ENCODE measurements at places on chromosomes 16 and 17.
A peak's percentile ranks its signal among the peaks of the same experiment; 100 is the strongest.

GRCh38 chr17:73342050-73342522 lies 30.3 kb upstream of the CDC42EP4 start:
- no peak for DNase-seq

DNA sequence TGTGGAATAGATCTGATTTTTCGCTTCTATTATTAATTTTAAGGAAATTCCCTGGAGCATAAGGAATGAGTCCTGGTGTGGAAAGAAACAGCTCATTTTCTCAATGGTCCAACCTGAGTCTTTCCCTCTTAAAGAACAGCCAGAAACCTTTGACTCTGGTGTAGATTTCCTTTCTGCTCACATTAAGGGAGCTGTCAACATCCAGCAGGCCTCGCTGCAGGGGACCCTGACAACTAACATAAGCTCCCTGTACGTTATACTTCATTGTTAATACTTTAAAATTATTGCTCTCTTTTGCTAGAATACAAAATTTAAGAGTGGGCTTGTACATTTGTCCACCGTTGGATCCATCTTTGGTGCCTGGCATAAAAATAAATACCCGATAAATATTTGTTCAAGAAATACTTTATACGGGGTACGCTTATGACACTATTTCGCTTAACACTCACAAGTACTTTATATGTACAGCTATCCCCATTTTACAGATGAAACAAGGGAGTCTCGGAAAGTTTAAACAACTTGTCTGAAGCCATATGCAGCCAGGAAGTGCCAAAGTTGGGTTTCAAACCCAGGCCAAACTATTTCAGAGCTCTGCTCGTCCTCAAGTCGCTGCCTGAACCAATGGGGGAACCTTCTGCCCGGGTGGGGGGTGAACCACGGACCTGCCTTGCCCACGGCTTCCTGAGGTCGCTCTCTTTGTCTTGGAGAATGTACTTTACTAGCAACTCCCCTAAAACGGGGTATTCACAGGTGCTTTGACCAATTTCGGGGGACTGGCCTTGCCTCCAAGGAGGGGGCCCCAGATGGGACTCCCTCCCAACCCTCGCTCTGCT lies 611 bp downstream of the SMARCE1 start:
- peak; percentile 41 for DNase-seq

DNA sequence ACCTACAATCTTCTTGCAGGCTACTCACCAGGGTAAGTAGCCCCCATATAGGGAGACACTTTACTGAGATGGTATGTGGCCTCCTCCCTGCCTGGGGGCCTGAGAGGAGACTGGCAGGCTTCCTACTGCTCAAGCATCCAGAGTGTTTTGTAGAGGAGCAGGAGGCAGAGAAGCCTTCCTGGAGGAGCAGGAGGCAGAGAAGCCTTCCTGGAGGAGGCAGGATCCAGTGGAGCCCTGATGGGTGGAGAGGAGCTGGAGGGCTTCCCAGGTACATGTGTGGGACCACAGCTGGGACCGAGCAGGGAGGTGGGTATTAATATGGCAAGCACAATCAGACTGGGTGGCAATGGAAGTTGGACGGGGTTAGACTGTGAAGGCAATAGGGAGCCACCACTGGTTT lies 2.1 kb upstream of the ADGRG5 start:
- DNase-seq: no peak

DNA sequence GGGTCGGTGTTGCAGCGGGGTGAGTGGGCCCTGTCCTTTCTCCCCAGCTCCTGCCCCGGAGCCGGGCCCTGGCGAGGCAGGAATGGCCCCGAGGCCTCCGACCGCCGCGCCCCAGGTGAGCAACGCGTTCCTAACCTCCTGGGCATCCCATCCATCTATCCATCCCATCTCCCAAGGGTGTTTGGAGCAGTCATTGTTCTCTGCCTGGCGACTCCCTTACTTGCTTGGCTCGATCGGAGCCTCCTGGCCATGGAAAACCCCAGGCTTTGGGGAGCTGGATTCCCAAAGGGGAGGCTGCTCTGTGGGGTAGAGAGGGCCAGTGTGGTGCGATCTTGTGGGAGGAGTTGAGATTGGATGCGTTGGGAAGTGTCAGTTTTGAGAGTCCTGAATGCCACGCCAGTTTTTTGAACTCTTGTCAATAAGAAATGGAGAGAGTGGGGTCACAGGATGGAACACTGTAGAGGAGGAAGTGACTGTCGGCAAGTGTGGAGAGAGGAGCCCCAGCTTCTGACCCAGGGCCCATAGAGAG lies 684 bp downstream of the ZFP90 start:
- no peak for DNase-seq

- DNase-seq: no peak
These were observed 23.2 kb upstream of the SLC5A11 start for GRCh38 chr16:24822542-24822941.

DNA sequence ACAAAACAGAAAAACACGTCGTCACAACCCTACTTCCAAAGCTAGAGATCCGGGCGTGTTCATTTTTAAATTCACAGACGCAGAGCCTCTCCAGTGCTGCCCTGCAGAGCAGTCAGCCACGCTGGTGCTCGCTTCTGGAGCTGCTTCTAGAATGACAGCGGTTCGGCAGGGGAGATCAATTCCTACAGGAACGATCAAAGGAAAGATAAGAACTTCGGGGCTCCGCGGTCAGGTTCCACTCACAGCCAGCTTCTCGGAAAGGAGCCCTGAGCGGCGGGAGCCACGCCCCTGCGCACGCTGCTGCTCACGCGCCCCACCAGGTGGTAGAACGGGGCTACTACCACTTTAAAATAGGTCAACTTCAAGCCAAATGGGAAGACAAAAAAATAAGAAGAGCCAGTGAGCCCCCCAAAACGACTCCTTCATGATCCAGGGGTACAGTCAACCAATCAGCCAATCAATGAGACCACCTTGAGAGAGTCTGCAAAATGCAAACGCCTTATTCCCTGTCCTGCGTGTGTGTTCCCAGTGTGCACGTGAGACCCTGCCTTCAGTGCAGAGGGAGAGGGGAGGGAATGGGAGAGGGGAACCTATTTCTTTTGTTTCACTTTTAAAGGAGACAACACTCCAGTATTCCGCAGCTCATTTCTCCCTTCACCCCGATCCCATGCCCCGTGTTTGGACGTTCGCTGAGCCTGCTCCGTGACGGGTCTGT lies 209.7 kb downstream of the RBFOX3 start:
- DNase-seq: peak; percentile 71

DNA sequence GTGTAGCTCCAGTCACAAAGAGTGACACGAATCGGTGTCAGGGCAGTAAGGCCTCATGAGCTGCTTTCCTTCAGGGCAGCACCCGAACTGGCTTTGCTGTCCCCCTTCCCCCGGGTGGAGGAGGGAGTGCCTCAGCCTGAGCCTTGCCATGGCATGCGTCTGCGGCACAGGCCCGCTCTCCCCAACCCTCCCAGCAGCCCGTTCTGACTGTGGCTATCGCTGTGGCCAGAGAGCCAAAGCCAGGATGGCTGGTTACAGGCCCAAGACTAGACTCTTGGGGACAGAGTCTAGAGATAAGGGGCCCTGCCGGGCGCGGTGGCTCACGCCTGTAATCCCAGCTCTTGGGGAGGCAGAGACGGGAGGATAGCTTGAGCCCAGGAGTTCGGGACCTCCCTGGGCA lies 25.9 kb downstream of the CLUH start:
- no peak for DNase-seq

DNA sequence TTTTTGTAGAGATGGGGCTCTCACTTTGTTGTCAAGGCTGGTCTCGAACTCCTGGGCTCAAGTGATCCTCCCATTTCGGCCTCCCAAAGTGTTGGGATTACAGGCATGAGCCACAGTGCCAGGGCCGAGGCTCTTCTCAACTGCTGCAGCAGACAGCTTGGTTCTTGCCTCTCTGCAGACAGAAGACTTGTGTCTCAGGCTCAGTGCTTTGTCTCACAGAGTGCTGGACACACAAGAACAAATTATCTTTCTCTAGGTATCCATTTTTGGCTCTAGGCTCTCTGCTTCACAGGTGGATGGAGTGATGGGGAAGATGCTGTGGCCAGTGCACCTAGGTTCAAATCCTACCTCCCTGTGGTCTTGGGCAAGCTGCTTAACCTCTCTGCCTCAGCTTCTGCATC lies 80.8 kb upstream of the RNU2-1 start:
- DNase-seq: no peak

DNA sequence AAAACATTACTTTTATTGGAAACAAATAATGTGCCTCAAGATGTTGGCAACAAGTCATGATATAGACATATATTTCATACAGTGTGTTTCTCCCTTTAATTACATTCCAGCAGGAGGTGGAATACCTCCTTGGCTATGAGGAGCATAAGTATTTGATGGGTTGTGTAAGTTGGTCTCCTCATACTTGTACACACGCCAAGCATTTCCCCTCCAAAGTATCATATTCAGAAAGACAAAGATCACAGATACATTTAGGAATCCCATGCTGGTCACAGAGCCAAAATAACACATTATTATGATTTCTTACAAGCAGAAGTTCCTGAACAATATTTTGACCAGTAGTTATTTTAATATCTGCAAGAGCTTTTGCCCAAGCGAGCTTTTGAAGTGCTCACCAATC lies 57.8 kb downstream of the WSB1 start:
- DNase-seq: no peak

DNA sequence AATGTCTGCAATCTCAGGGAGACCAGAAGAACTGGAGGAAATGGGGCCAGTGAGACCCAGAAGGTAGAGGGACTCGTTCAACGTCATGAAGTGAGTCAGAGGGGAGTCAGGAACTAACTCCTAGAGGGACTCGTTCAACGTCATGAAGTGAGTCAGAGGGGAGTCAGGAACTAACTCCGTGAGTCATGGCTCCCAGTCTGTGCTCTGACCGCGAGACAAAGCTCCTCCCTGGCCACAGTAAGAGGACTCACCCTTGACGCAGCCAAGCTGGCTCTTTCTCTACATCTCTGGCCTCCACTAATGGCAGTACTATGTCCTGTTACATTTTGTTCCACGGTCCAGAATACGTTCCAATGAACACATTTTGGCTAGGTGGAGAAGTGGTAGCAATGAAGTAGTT lies 902.5 kb downstream of the KCNJ2 start:
- DNase-seq: no peak

- DNase-seq: no peak
These were observed 116.0 kb upstream of the SOX9 start for GRCh38 chr17:72004611-72005331.

DNA sequence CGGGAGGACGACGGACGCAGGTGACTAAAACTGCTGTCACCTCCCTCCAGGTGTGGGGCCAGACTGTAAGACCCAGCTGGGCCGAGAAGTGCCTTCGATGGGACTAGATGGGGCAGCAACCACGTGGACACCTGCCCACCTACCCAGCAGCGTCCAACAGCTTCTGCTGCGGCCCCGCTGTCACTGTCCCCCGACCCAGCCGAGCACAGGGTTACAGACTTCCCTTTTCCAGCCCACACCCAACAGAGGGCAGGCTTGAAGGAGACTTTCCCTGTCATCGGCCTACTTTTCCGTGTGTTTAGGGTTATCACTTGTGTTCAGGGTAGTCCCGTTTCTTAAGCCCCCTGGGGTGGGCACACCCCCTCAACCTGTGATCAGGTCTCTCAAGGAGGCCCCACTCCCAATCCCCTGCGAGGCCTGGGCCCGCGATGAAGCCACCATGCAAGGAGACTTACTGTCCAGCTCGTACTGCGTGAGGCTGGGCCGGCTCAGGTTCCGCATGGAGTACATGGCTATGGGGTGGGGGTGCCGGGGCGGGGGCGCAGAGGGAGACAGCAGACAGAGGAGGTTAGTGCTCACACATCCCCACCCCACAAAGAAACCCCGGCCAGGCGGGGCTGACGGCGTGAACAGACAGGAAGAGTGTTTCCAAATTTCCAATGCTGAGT lies 68.8 kb upstream of the CDC42EP4 start:
- no peak for DNase-seq

DNA sequence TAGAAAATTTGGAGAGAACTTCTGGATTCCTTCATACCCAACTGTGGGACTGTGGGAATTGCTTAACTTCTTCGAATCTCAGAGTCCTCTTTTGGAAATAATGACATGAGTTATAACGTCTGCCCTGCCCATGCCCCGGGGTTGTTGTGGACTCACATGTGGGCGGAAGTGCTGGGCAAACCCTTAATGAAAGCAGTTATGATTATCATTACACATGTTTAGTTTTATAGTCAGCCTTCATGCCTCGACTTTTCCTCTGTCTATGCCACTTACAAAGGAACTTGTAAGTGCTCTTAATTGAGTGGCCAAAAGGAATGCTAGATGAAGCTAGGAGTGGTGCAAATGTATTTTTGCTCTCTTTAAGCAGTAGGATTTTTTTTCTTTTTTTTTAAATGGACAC lies 3.9 kb downstream of the KRT27 start:
- DNase-seq: no peak

DNA sequence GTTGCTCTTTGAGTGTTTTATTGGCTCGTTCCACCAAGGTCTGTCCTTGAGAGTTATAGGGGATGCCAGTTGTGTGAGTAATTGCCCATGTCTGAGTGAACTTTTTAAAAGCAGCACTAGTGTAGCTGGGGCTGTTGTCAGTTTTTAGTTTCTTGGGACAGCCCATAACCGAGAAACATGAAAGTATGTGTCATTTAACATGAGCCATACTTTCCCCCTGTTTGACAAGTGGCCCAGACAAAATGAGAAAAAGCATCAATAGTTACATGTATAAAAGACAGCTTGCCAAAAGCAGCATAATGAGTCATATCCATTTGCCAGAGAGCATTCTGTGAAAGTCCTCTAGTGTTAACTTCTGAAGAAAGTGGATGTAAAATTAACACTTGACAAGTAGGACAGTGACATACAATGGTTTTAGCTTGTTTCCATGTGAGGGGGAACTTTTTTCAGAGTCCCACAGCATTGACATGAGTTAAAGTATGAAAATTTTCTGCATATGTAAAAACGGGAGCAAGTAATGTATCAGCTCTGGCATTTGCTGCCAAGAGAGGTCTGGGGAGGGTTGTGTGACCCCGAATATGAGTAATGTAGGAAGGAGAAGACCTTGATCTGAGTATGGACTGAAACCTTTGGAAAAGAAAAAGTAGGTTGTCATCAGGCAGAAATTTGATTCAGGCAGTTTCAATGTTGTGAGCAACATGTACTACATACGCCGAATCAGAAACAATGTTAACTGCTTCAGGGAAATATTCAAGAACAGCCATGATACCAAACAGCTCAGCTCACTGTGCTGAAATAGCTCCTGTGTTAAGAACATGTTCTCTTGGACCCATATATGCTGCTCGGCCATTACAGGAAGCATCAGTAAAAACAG lies 56.8 kb upstream of the ARL4D start:
- DNase-seq: no peak

GRCh38 chr16:78196502-78196901 lies 97.0 kb downstream of the WWOX start:
- DNase-seq: no peak

DNA sequence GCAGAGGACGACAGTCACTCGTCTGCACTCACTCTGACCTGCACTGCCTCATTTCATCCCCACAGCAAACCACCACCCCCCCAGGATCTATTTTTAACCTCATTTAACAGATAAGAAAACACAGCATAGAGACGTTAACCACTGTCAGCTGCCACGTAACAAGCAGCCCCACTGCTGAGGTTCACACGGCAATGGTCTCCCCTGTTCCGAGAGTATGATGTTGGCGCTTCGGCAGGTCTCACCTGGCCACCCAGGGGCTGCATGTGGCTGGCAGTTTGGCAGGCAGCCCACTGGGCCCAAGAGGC lies 16.1 kb downstream of the ZNF469 start:
- DNase-seq: no peak

DNA sequence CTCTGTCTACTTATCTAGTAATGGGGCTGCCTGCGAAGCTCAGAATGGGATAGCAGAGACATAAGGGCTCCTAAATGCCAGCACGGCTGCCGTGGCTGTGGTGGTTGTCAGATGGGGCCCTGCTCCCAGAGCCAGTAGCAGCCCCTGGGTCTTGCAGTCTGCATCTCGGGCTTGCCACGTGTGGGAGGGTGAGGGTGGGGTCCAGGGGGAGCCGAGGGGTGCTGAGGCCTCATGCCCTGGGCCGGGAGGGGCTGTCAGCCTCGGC lies 88.8 kb upstream of the GSE1 start:
- no peak for DNase-seq

GRCh38 chr17:82893779-82894178 lies 54.0 kb upstream of the ZNF750 start:
- no peak for DNase-seq

Data from effector memory CD8-positive, alpha-beta T cell (primary cell).